ENCODE measurements at places on chromosomes 3 and 15.

- no peak for DNase-seq
These were observed 115.0 kb upstream of the TPRG1 start for GRCh38 chr3:189056646-189057335.

- no peak for DNase-seq
These were observed 977.7 kb downstream of the PLOD2 start for GRCh38 chr3:145183261-145183660.

- DNase-seq: no peak
These were observed 3.3 kb upstream of the CA12 start for GRCh38 chr15:63384906-63385305.

GRCh38 chr3:31371484-31372177, 161.1 kb upstream of the STT3B start:
- no peak for DNase-seq

DNA sequence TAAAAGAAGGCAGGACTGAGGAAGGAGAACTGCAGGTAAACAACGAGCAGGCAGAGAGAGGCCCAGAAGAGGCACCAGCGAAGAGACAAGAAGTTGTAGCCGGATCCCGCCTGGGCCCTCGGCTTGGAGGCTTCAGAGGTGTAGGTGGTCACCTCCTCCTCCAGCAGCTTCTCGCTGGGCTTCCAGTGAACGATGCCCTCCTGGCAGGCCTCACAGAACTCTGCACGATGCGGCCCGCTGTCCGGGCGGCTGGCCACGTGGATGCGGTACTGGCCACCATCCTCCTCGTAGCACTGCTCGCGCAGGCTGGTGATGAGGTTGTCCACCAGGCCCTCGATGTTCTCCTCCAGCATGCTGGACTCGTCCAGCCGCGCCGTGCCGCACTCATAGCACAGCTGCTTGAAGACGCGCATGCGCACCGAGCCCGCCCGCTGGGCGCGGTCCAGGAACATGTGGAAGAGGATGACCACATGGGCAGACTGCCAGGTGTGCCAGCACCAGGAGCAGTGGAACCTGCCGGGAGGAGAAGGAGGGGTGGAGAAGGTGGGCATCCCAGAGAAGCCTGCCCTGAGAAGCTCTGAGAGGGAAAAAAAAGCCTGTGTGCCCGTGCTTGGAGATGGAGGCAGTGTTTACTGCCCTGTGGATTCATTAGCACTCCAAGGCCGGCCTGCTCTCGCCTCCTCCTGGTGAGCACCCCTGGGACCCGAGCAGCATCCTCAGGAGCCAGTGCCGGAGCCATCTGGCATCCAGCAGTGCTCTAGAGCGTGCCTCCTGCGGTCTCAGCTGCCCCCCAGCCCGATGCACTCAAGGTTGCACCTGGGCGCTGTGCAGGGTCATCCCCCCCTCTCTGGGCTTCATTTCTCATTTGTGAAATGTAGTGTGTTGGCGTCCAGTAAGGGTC, 3.6 kb downstream of the RTP2 start:
- DNase-seq: no peak

DNA sequence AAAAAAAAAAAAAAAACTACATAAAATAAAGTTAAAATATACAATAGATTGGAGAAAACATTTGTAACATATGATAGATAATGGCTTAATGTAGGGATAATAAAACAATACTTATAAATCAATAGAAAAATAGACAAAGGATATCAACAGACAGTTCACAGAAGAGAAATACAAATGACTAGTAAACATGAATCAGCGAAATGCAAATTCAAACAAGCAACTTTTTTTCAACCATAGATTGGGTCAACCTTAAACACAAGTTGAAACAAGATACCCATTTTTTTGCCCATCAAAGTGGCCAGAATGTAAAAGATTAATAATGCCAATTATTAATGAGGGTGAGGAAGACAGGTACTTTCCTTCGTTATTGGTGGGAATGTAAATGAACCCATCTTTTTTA, 59.9 kb downstream of the ABHD2 start:
- no peak for DNase-seq

GRCh38 chr3:164320962-164321361, 757.3 kb downstream of the SI start:
- DNase-seq: no peak

DNA sequence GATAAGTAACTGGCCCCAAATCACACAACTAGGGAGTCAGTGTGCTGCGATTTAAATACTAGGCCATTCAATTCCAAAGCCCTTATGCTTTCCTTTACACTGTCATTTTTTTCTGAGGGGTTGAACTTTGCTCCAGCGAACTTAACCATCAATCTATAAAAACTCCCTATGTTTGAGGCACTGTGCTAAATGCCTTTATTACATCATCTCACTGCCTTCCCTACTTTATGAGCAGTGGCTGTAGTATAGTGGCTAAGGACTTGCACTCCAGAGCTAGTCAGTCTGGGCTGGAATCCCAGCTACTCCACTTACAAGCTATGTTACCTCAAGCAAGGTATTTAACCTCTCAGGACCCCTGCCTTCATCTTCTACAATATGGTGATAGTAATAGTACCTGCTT, 26.9 kb upstream of the WDR72 start:
- no peak for DNase-seq

- DNase-seq: no peak
These were observed 99.1 kb upstream of the C2CD4B start for GRCh38 chr15:62264196-62264595.

DNA sequence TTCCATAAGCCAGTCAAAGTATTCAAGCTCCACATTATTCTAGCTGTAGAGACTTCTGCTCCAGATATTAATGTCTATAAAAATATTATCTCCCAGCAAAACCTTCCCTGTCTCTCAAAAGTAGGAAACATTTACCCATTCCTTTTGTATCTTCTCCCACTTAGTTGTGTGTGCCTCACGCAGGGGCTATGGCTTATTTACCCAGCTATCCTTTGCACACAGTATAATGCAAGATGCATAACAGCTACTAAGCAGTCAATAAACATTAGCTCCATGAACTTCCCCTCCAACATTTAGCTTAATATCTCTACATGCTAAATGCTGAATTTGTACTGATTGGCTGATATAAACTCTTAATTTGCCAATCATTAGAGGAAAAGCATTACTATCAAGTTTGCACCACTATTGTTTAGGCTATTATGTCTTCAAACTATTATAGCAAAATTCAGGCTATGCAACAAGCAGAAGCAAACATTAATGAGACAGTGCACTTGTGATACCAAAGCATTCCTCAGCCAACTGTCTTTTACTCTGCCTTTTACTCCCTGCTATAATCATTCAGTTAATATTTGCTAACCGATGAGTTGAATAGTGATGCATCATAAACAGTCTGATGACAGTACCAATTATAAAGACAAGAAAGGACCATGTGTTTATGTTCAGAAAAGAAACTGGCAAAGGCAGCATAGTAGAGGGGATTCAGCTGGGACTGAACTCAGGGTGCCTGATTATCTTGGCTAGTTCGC, 81.2 kb downstream of the PLCH1 start:
- DNase-seq: no peak

- no peak for DNase-seq
These were observed 26.6 kb downstream of the USP50 start for GRCh38 chr15:50519740-50520425.

DNA sequence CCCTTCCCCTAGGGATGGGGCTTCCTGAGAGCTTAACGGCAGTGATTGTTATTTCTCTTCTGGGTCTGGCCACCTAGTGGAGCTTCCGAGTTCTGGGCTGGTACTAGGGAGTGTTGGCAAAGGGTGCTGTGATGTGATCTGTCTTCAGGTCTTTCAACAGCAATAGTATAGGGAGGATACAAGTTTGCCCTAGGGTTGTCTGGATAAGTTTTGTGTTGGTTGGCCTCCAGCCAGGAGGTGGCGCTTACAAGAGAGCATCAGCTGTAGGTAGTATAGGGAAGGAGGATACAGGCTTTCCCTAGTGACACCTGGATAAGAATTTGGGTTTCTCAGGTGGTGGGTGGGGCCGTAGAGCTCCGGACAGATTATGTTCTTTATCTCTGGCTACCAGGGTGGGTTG, 19.2 kb upstream of the CPOX start:
- no peak for DNase-seq

- DNase-seq: no peak
These were observed 31.1 kb downstream of the APH1B start for GRCh38 chr15:63308491-63308890.

DNA sequence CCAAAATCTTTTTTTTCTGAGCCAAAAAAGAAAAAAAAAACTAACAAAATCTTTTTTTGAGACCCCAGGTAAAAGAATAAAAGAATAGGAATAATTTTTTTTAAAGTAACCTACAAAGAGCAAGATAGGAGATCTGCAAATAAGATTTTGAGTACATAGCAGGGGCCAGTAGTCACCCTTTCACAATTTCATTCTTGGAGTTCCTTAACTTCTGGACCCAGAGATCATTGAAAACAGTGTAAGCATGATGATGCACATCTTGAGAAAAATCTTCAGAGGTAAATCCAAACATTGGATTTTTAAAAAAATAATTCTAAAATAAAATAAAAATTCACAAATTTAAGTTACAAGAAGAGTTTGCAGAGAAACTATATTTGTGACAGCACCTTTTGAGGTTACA, 18.8 kb downstream of the TFRC start:
- no peak for DNase-seq

DNA sequence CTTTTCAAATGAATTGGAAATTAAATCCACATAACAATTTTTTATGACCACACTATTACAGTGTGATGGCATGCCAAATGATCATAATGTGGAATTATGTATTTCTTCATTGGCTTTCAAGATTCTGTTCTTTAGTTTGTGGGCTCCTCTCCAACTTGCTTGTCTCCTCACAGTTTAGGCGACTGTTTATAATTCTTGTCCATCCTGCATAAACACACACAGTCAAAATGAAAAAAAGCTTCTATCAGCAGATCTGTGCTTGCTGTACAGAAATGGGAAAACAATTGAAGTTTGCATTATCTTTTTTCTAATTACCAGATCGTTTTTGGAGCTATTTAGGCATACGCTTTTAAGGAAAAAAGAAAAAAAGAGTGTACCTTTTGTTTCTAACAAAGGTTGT, 37.0 kb downstream of the OPA1 start:
- no peak for DNase-seq

GRCh38 chr15:67840749-67841512, 1.1 kb upstream of the RNU6-1 start:
- no peak for DNase-seq

- DNase-seq: no peak
These were observed 247.7 kb downstream of the VGLL3 start for GRCh38 chr3:86743233-86743632.

GRCh38 chr15:90684281-90684680, 32.9 kb upstream of the BLM start:
- DNase-seq: no peak

GRCh38 chr15:63134245-63134985, 12.8 kb downstream of the LACTB start:
- DNase-seq: no peak

DNA sequence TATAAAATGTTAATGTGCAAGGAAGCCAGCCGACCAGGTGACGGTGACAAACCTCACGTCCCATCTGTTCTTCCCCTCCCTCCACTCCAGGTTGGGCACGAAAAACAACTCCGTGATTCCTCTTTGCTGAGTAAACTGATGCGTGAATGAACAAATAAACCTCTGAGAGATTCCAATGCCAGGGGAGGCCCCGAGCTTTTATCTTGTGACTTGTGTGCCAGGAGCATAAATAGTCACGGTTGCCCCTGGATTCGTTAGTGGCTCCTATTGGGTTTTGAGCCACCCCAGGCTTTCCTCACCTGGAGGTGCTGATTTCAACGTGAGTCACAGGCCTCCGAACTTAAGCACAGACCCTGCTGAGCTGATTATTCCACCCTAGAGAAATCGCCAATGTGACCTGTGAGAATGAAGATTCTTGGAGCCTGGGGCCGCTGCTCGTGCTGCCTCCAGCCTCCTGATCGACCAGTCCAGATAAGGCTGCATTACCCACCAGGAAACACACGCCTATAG, 119.2 kb downstream of the SHQ1 start:
- no peak for DNase-seq

All from fibroblast of the conjunctiva (primary cell).